ENCODE measurements at places on chromosomes 2 and 18. TPM values are rescaled to one million over a fixed set of nuclear protein-coding genes. Genes with fewer than 3 reads are reported as not detected.
A peak's percentile ranks its signal among the peaks of the same experiment; 100 is the strongest.

DOK6 gene
- 2.1 TPM for polyA plus RNA-seq

ATP6V1B1 gene
- 6.4 TPM for polyA plus RNA-seq

IL1B gene
- 1.9 TPM for polyA plus RNA-seq

SGPP2 gene
- polyA plus RNA-seq: 1.6 TPM

TDRD15 gene
- not detected for polyA plus RNA-seq

ALK gene
- not detected for polyA plus RNA-seq

TET3 gene
- polyA plus RNA-seq: 1.9 TPM

PPIL3 gene
- polyA plus RNA-seq: 21.4 TPM

RGPD4 gene
- not detected for polyA plus RNA-seq

DNA sequence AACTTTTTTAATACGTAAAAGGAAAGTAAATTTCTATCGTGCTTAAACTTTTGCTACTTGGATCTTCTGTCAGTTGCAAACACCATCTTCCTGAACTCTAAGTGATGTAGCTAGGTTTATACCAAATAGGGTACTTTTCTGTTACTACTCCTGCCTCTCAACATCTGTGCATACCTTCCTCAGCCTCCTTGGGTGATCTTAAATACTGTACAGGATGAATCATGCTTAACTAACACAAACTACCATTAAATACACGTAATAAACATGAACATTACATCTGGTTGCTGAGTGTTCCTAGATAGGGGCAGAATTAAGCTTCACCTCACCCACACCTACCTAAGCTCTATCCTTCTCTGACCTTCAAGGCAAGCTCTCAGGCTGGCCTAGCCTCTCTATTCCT, 398.0 kb downstream of the TXNL1 start:
- H3K27me3 ChIP-seq: no peaks in the 10 kb centered on the region
- no peak overlapping the region for H3K4me3 ChIP-seq
- no peaks in the 10 kb centered on the region for H3K4me1 ChIP-seq
- no peak for DNase-seq

DNA sequence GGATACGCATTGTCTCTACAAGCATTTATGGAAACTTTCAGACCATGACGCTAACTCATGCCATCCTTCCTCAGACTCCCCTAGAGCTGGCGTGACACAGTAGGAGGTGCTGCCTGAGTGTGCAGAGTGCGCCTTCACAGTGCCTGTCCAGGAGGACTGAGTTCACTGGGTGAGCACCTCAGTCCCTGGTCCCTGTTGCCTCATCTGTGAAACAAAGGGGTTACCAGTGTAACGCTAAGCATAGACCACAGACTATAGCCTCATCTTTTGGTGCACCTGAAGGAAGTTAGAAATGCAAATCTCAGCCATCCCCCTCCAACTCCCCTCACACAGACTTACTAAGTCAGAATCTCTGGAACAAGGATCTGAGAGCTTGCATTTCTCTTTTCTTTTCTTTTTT, 142.8 kb downstream of the TMEM17 start:
- no peak overlapping the region for H3K4me3 ChIP-seq
- H3K4me1 ChIP-seq: no peaks in the 10 kb centered on the region
- no peak for DNase-seq
- no peak overlapping the region for H3K27ac ChIP-seq

DNA sequence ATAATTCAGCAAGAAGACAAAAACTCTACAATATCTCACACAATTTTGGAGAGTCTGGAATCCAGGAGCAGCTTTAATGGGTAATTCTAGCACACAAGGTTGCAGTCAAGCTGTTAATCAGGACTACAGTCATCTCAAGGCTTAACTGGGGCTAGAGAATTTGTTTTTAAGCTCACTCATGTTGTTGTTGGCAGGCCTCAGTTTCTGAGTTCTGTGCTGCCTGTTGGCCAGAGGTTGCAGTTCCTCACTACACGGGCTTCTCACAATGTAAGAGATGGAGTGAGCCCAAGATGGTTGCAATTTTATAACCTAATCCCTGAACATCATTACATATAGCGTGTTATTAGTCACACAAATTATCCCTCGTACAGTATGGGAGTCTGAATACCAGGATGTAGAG, 50.6 kb upstream of the TMEFF2 start:
- no peak overlapping the region for H3K27ac ChIP-seq
- no peaks in the 10 kb centered on the region for H3K36me3 ChIP-seq
- H3K27me3 ChIP-seq: no peaks in the 10 kb centered on the region
- H3K4me3 ChIP-seq: no peak overlapping the region

GRCh38 chr2:16209799-16210198, 269.4 kb downstream of the MYCN start:
- H3K36me3 ChIP-seq: no peaks in the 10 kb centered on the region
- DNase-seq: no peak
- no peak overlapping the region for H3K27ac ChIP-seq

GRCh38 chr2:30729031-30729430, 78.2 kb downstream of the CAPN13 start:
- DNase-seq: no peak
- no peak overlapping the region for H3K4me3 ChIP-seq
- no peaks in the 10 kb centered on the region for H3K4me1 ChIP-seq
- H3K27me3 ChIP-seq: no peaks in the 10 kb centered on the region

- no peaks in the 10 kb centered on the region for H3K27me3 ChIP-seq
- no peak for DNase-seq
- H3K4me1 ChIP-seq: peaks cover 1% of the 10 kb centered on the region
- no peaks in the 10 kb centered on the region for H3K36me3 ChIP-seq
Measured at GRCh38 chr18:42185486-42185885, 230.5 kb downstream of the PIK3C3 start.

DNA sequence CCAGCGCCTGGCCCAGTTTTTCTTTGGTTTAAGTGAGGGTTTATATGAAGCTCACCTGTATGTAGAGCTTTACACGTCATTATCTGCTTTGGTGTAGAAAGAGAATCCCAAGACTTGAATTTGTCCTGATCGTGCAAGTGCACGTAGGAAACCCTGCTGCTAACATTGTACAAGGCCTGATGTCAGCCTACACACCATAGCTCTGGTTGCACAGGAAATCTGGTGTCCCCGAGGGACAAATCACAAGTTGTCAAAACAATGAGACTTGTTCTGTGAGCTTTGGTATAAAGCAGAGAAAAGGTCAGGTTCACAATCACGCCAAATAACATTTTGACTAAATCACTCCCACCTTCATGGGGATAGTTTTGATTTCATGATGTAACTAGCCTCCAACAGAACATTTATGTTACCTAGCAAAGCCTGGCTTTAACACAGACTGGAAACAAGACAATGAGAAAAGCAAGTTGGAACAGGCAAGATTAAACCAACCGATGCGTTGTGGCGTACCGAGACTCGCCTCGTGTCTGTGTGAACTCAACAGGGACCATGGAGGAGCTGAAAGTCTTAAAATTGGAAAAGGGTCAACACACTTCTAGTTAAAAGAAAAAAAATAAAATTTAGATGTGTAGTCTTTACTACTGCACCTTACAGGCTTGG, 41.4 kb downstream of the ZAP70 start:
- H3K36me3 ChIP-seq: no peaks in the 10 kb centered on the region
- no peaks in the 10 kb centered on the region for H3K27me3 ChIP-seq
- H3K27ac ChIP-seq: no peak overlapping the region
- no peak overlapping the region for H3K4me3 ChIP-seq
- DNase-seq: no peak

DNA sequence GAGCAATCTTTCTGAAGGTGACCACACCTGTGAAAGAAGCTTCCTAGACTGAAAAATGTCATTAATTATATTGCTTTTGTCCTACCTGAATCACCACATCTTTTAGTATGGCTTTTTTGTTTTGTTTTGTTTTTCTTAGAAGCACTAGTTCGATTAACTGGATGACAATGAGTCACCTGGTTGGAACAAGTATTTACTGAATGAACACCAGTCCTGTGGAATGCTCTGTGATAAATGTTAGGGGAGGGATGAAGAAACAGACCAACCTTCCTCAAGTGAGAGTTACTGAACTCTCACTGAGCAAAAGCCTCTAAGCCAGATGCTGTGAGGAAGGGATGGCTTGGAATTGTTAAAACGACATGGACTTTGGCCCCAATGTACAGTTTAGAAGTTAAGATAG, 26.8 kb upstream of the DCC start:
- H3K36me3 ChIP-seq: no peaks in the 10 kb centered on the region
- no peaks in the 10 kb centered on the region for H3K4me1 ChIP-seq
- no peak overlapping the region for H3K27ac ChIP-seq
- H3K4me3 ChIP-seq: no peak overlapping the region
- no peaks in the 10 kb centered on the region for H3K27me3 ChIP-seq

DNA sequence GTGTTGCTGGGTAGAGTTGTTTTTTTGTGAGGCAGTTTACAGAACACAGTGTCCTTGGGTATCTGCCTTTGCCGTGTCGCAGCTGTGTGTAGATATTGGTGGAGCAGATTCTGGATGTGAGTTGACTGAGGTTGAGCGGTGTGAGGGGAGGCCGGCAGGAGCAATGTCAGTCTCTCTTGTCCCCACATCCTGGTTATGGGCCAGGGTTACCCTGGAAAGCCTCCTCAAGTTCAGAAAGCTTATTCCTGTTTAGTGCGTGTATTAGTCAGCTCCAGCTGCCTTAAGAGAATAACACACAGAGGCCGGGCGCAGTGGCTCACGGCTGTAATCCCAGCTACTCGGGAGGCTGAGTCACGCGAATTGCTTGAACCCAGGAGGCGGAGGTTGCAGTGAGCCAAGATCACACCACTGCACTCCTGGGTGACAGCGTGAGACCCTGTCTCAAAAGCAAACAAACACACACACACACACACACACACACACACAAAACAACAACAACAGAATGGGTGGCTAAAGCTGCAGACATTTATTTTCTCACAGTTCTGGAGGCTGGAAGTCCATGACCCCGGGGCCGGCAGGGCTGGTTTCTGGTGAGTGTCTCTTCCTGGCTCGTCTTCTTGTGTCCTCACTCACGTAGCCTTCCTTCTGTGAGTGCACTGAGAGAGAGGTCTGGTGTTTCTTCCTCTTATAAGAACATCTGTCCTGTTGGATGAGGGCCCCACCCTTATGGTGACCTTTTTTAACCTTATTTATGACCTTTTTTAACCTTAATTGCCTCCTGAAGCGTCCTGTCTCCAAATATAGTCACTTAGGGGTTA, 5.1 kb downstream of the NCK2 start:
- no peak overlapping the region for H3K4me3 ChIP-seq
- no peaks in the 10 kb centered on the region for H3K27me3 ChIP-seq
- no peaks in the 10 kb centered on the region for H3K36me3 ChIP-seq
- peaks cover 5% of the 10 kb centered on the region for H3K4me1 ChIP-seq

DNA sequence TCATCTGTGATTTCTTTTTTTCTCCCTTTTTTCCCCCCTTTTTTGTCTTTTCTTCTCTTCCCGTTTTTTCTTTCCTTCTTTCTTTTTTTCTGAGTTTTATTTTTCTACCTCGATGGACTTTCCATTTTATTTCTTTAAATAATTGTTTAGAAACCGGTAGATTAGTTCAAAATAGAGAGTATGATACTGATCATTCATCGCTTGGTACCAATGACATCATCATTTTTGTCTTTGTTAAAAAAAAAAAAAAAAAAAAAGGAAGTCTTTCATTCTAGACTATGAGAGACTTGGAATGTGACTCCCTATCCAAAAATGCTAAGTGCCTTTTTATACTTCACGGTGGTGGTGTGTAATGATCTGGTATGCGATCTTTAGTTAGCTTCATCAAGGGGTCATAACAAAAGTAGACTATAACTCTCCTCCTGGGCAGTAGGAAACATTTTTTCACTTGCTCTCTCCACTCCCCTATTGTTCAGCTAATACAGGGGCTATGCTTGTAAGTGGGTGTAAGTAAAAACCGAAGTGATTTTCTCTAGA, 1517.5 kb upstream of the ZEB2 start:
- no peak overlapping the region for H3K4me3 ChIP-seq
- no peaks in the 10 kb centered on the region for H3K36me3 ChIP-seq
- H3K27ac ChIP-seq: no peak overlapping the region
- no peaks in the 10 kb centered on the region for H3K27me3 ChIP-seq
- no peak for DNase-seq

DNA sequence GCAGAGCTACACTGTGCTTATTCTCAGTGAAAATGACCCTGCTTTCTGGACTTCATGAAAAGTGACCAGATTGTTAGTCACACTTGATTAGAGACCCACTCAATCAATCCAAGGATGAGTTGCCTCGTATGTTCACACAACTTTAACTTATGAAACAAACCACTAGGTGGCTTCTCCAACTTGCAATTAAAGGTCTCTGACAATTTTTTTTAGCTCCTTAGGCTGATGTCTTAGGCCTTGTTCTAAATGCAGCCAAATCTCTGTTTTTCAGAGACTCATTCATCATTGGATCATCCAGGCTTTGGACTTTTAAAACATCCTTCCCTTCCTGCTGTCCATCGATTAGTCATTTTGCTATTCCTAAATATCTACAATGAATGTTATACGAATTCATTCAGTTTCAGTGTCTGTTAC, 63.4 kb downstream of the MREG start:
- no peak for DNase-seq
- H3K4me1 ChIP-seq: no peaks in the 10 kb centered on the region
- no peaks in the 10 kb centered on the region for H3K36me3 ChIP-seq
- H3K27me3 ChIP-seq: no peaks in the 10 kb centered on the region
- no peak overlapping the region for H3K4me3 ChIP-seq

DNA sequence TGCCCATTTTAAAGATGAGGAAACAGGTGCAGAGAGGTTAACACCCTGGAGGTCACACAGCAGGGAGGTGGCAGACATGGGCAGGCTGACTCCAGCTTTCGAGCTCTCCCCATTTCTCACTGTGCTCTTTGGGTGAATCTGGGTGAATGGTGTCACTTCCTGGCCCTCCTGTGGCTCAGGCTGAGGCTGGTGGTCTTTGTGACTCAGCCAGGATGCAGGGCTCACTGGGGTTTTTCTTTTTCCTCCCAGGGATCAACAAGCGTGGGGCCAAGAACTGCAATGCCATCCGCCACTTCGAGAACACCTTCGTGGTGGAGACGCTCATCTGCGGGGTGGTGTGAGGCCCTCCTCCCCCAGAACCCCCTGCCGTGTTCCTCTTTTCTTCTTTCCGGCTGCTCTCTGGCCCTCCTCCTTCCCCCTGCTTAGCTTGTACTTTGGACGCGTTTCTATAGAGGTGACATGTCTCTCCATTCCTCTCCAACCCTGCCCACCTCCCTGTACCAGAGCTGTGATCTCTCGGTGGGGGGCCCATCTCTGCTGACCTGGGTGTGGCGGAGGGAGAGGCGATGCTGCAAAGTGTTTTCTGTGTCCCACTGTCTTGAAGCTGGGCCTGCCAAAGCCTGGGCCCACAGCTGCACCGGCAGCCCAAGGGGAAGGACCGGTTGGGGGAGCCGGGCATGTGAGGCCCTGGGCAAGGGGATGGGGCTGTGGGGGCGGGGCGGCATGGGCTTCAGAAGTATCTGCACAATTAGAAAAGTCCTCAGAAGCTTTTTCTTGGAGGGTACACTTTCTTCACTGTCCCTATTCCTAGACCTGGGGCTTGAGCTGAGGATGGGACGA, 13.2 kb downstream of the ITM2C start:
- no peak overlapping the region for H3K27ac ChIP-seq
- DNase-seq: peak; percentile 48
- no peaks in the 10 kb centered on the region for H3K27me3 ChIP-seq
- no peaks in the 10 kb centered on the region for H3K36me3 ChIP-seq

- no peak for DNase-seq
- H3K36me3 ChIP-seq: peaks cover 3% of the 10 kb centered on the region
- H3K4me1 ChIP-seq: no peaks in the 10 kb centered on the region
- H3K4me3 ChIP-seq: no peak overlapping the region
- no peak overlapping the region for H3K27ac ChIP-seq
- no peaks in the 10 kb centered on the region for H3K27me3 ChIP-seq
Measured at GRCh38 chr2:197239434-197239833, 71.1 kb downstream of the ANKRD44 start.

- H3K4me1 ChIP-seq: peaks cover 11% of the 10 kb centered on the region
- no peak overlapping the region for H3K4me3 ChIP-seq
- H3K27me3 ChIP-seq: no peaks in the 10 kb centered on the region
- H3K36me3 ChIP-seq: no peaks in the 10 kb centered on the region
Measured at GRCh38 chr2:120915670-120916069, 180.0 kb downstream of the GLI2 start.
